Endodermal cell (in vitro differentiated cells): ENCODE measurements at places on chromosomes 7 and 10.
A peak's percentile ranks its signal among the peaks of the same experiment; 100 is the strongest.

DNA sequence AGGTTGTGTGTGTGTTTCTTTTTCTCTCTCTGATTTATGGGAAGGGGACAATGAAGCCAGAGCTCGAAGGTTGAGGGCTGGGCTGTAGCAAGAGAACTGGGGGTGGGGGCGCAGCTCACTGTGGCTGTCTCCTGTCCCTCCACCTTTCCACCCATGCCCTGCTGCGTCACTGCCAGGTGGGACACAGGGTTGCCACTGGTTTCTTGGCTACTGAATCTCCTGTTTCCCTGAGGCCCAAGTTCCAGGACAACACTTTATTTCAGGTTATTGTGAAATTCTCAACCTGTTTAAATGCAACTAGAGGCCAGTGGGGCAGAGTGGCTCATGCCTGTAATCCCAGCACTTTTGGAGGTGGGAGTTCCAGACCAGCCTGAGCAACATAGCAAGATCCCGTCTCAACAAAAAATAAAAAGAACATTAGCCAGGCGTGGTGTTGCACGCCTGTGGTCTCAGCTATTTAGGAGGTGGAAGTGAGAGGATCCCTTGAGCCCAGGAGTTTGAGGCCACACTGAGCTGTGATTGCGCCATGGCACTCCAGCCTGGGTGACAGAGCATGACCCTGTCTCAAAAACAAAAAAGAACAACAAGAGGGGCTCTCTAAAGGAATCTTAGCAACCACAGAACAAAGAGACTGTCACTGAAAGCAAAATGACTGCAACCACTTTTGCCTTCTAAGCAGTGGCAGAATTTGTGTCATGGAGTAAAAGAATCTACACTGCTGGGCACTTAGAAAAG, 22.6 kb downstream of the TBATA start:
- no peak for DNase-seq
- no peak overlapping the region for H3K4me3 ChIP-seq

DNA sequence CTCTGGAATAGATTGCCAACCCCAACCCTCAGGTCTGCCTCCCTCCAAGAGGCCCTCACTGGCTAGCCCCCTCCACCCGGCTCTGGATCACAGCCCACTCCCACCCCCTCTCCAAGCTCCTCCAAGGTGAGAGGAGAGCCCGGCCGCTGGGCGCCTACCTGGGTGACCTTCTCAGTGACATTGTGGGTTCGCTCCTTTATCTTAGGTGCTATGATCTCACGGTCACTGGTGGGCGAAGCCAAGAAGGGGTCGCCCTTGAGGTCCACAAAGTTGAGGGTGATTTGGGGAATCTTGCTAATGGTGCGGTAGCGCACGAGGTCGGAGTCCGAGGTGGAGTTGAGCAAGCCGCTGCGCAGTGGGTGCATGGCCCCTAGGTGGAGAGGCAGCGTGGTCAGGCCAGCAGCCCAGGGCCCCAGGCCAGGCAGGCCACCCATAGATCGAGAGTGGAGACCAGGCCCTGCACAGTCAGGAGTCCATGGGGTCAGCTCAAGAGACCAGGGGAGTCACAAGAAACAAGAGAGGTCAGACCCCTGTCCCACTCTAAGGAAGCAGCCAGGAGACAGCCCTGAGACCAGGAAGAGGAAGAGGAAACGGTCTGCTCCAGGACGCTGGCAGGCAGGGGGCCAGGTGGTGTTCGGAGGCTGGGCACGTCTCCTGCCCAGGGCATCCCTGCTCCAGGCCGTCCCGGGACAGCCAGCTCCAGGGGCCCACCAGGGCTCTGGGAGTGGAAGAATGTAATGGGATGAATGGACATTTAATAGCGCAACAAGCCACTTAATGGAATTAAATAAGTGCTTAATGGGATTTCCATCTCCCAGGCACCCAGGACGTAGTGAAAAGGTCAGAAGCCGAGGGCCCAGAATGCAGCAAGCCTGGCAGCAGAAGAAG, 20.7 kb downstream of the KCNH2 start:
- H3K4me3 ChIP-seq: no peak overlapping the region
- DNase-seq: no peak
- no peak overlapping the region for H3K27ac ChIP-seq
- H3K4me1 ChIP-seq: no peaks in the 10 kb centered on the region

GRCh38 chr10:74383642-74384041, 232.6 kb downstream of the ADK start:
- H3K27ac ChIP-seq: no peak overlapping the region
- no peak overlapping the region for H3K4me3 ChIP-seq

DNA sequence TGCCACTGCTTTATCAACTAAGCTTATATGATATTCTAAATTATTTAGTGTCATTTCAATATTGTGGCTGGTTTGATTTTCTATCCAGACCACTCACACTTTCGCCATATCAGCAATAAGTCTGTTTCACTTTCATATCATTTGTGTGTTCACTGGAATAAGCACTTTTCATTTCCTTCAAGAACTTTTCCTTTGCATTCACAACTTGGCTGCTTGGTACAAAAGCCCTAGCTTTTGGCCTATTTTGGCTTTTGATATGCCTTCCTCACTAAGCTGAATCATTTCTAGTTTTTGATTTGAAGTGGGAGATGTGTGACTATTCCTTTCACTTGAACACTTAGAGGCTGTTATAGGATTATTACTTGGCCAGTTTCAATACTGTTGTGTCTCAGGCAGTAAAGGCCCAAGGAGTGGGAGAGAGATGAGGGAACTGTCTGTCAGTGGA, 120.9 kb upstream of the NAMPT start:
- H3K27me3 ChIP-seq: no peaks in the 10 kb centered on the region
- DNase-seq: no peak
- no peak overlapping the region for H3K27ac ChIP-seq
- no peaks in the 10 kb centered on the region for H3K36me3 ChIP-seq

GRCh38 chr10:129934196-129934925, 29.7 kb downstream of the EBF3 start:
- DNase-seq: no peak
- H3K4me3 ChIP-seq: no peak overlapping the region
- no peak overlapping the region for H3K27ac ChIP-seq
- H3K4me1 ChIP-seq: no peaks in the 10 kb centered on the region
- no peaks in the 10 kb centered on the region for H3K36me3 ChIP-seq

GRCh38 chr7:22442882-22443369, 57.1 kb downstream of the STEAP1B start:
- H3K27ac ChIP-seq: no peak overlapping the region
- no peak for DNase-seq
- no peaks in the 10 kb centered on the region for H3K36me3 ChIP-seq
- no peaks in the 10 kb centered on the region for H3K27me3 ChIP-seq

DNA sequence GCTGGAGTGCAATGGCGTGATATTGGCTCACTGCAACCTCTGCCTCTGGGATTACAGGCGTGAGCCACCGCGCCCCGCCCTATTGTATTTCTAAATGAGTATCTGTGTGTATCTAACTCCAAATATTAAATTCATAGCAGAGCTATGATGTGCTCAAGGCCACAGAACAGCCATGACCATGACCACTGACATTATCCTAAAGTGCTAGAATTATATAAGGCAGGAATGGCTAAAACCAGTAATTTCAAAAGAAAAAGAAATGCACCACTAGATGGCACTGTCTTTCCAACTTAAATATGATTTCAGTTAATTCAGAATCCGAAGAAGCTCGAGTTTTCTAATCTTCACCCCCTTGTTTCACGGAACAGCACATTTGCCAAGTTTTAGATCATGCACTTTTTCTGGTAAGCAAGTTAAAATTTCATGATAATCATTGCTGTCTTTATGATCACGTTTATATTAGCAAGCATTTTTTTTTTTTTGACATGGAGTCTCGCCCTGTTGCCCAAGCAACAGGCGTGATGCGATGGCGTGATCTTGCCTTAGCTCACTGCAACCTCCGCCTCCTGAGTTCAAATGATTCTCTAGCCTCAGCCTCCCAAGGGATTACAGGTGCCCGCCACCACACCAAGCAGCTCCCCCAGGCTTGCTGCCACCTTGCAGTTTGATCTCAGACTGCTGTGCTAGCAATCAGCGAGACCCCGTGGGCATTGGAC, 65.3 kb downstream of the OR13A1 start:
- peak; percentile 82 for DNase-seq
- H3K36me3 ChIP-seq: no peaks in the 10 kb centered on the region
- H3K4me3 ChIP-seq: peak overlapping the region; percentile 68
- no peak overlapping the region for H3K27ac ChIP-seq
